Hematopoietic multipotent progenitor cell treated with erythropoietin and hydrocortisone succinate and interleukin-3 and kit ligand, for 15 days (in vitro differentiated cells): ENCODE measurements at places on chromosomes 7 and 10.

GRCh38 chr10:52807803-52808202 is 35.2 kb upstream of the MBL2 start:
- no peak for DNase-seq

DNA sequence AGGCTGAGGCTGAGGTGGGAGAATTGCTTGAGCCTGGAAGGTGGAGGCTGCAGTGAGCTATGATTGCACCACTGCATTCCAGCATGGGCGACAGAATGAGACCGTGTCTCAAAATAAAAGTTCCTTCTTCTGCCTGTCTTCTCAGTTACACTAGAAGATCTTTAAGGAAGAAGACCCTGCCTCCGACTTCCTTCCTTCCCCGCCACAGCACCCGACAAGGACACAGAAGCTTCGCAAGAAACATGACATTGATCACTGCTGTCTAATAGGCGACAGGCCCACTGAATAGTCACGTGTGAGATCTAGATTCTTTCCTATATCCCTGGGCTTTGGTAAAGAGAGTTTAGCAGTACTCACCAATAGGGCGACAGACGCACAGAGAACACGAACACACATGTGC is 118.2 kb downstream of the PRPF18 start:
- no peak for DNase-seq

DNA sequence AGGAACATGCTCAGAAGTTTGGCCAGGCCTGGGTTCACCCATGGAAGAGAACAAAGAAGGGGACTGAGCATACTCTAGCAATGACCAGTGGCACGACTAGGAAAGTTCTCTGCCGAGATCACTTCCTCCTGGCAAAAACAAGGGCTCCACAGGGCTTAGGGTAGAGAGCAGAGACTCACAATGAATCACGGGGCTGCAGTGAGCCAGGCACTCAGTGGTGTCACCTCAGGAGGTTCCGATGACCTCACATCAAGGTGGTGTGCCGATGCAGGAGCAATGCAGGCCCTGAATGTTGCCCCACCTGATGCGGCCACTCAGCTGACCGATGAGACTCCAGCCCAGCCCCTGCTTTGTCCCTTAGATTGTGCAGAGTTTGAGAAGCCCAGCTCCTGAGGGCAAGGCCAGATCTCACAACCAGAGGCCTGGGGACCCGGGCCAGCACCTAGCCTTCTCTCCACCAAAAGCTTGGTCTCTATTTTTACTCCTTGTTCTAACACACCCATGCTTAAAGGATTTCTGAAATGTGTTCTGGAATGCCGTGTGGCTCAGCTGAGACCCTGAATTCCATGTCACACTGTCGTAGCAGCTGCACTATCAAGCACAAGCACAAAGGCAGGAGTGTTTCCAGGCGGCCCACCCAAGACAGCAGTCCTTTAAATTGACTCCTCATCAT is 60.9 kb downstream of the COBL start:
- DNase-seq = no peak

DNA sequence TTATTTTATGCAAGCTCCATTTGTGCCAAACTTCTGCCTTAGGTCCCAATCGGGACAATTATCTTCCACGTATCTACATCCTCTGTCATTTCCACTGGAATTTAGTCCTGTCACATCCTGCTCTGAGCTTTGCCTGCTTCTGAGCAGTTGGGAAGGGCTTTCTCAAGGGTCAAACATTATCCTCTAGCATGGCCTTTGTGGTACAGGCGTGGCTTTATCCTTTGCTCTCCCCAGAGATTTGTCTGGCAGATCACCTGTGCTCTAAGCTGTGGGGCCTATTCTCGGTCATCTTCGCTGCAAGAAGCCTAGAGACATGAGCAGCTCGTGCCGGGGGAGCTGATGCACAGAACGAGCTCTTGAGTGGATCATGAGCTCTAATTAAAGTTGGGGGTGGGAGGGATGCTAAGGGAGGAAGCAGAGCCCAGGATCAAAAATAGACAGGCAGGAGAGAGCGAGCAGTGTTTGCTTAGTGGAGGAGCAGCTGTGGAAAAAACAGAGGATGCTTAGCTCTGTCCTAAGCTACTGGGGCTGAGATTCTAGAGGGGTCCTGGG is 19.8 kb upstream of the TMEM273 start:
- no peak for DNase-seq

GRCh38 chr7:33108554-33109004 is 625 bp downstream of the RP9 start:
- DNase-seq = peak; percentile 23

GRCh38 chr7:42070068-42070467 is 166.9 kb downstream of the GLI3 start:
- no peak for DNase-seq

- DNase-seq = no peak
Observed at GRCh38 chr10:73827346-73828089, 16.1 kb upstream of the NDST2 start.

DNA sequence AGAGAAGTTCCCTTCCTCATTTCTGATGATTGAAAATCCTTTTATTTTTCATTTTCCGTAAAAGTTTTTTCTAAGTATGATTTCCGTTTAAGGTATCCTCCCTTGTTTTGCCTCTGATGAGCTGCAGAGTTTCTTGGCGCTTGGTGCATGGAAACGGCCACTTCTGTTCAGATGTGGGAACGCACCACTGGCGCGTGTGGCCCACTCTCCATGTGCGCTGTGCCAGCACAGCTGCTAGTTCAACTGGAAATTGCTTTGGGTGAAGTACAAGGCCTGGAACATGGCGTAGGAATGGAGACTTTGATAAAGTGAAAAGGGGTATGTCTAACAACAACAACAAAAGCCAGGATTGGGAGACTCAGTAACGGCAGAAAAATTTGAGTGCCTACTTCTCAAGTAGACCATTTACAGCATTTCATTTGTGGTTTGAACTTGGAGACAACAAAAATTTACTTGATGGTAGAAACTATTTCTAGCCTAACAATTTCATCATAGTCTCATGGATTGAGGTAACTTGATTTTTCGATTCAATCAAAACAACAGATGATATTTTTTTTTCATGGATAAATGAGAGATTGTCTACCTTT is 364.2 kb downstream of the SUGCT start:
- no peak for DNase-seq

GRCh38 chr10:22711373-22711772 is 3.0 kb downstream of the PIP4K2A start:
- DNase-seq = peak; percentile 63

DNA sequence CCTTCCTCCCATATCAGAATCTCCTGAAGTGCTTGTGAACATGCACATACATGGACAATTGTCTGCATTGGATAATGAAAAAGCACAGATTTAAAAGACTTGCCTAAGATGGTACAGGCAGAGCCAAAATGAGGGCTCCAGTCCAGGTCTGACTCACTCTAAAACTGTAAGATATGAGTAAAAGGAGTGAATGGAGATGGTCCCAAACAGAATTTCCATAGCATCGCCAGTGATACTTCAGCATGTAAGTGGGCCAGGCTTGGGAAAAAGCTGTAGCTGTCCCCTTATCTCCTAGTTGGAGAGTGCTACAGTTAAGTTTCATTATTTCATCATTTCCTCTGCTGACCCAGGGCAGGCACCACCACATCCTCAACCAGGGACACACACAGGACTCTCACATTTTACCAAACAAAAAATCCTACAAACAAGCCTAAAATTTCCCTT is 26.4 kb upstream of the IL6 start:
- DNase-seq = no peak

DNA sequence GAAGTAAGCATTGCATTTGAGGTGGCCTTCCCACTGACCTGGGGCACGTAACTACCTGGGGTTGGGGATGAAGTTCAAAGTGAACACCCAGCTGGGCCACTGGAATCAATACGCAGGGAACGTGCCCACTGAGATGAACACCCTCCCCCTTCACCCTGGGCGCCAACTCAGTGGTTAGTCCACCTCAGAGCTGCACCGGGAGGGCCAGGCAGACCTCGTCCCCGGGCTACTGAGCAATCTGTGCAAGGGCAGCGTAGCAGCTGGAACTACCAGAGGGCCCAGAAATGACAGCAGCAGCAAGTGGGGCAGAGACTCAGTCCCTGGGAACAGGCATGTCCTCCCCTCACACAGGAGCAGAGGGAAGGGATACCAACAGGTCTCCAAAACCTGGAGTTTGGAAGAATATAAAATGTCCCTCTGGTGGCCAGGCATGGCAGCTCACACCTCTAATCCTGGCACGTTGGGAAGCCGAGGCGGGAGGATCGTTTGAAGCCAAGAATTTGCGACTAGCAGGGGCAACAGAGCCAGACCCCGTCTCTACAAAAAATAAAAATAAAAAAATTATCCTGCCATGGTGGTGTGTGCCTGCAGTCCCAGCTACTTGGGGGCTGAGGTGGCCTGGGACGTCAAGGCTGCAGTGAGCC is 143.9 kb downstream of the SH3PXD2A start:
- DNase-seq = no peak

GRCh38 chr7:1223196-1223981 is 9.3 kb upstream of the UNCX start:
- DNase-seq = no peak

DNA sequence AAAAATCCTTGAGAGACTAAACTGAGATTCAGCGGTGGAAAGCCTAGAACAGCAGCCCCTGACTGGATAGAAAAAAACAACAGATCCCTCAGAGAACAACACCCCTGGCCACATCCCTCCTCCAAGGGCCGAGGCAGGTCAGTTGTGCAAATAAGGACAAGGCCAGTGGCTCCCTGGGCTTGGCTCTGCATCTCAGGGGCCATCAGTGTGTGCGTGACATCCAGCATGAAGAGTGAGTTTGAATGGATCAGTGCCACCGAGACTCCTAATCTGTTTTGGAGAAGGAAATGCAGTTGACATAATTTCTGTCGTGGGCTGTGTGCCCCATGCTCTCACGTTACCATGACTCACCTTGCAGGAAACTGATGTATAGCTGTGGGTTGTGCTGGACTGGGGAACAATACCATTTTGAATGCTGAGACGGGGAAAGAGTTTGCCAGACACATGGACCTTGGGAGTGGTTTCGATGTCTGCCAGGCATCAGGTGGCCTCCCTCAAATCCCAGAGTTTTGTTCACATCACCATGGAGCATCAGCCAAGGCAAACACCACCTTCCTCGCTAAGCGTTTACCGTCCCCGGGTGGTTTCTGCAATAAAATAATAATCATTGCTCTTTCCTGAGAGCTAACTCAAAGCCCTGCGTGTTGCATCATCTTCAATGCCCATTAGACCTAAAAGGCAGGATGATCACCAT is 153.2 kb upstream of the FZD8 start:
- no peak for DNase-seq

- no peak for DNase-seq
Observed at GRCh38 chr7:121085922-121086321, 97.4 kb downstream of the CPED1 start.

- no peak for DNase-seq
Observed at GRCh38 chr7:91942312-91942711, 1.6 kb downstream of the AKAP9 start.

DNA sequence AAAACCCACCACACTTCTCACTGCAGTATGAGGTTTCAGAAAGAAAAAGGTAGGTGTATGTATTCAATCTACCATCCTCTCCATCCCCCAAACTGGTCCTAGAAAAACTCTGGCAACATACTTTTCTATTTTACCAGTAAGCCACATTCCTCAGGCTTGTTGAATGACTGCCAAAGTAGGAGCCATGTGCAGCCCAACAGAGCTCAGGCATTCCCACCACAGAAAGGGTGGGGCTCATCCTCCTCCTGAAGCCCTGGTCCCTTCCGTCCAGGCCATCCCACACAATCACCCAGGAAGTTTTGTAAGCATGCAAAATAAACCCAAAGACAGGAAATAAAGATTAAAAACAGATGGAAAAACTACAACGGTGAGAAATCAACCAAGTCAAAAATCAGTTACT is 57.2 kb downstream of the MAD1L1 start:
- DNase-seq = no peak

DNA sequence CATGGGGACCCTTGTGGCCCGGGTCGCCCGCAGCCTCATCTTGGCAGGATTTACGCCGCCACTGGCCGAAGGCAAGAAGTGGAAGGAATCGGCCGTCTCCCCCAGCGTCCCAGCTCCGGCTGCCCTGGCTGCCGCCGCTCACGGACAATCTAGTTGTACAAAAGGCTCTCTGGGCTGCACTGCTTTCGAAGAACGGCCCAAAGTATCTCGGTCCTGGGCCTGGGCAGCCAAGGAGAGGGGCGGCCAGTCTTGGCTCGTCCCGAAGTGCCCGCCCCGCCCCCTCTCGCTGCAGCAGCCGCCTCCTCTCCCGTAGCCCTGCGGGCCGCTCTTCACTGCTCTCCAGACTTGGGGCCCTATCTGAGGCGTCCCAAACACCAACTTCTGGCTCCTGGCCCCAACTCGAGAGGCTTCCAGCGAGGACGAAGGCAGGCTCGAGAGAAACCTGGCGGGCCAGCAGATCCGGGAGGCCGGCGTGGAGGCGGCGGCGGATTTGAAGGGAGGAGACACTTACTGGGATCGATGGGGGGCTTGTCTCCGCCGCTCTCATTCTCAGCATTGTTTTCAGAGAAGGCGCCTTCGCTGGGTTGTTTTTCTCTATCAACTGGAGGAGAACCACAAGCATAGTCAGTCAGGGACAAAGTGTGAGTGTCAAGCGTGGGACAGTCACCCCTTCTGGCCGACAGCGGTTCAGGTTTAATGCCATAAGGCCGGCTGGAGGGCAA is 809 bp downstream of the HOXA9 start:
- no peak for DNase-seq

DNA sequence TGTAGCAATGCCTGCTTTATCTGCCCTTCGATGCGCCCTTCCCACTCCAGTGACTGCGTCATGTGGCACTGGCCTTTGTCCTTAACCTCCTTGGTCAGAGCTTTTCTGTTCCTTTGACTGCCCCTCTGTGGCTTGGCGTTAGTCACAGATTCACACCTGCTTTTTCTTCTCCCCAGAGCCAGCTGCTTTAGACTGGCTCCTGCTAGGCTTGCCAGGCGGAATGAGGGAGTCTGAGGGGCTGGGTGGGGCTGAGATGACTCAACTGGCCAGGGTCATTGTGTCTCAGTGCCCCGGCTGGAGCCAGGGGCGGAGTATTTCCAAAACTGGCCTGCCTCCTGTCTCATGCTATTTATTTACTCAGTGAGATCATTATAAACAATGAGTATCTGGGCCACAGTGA is 194.1 kb downstream of the EMX2 start:
- no peak for DNase-seq

DNA sequence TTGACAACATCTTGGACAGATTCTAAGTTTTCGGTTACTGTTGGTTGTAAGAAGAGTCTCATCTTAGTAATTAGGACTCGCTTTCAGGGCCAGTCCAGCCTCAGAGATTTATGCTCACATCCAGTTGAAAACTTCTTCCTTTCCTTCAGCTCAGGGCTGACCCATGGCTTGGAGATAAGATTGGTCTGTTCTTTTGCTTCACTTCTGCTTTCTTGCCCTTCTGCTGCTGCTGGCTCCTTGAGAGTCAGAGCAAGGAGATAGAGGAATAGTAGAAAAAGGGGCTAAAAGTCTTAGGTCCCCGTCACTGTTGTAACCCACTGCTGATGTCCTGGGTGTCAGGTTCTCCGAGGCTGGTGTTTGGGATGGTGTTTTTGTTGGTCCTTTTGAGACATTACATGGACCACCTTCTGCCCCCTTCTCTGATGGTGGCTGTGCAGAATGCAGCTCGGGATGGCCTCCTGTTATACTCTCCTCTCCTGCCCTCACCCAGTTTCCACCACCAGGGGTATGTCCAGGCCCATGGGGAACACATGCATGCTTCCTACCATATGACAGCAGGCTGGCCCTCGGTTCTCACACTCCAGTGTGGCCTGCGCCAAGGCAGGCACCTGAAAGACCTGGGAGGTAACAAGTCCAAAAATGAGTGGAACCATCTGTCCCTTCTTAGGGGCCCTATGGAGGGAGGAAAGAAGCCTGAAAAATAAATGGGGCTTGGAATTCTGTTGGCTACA is 67.8 kb upstream of the PCBD1 start:
- no peak for DNase-seq
